ENCODE measurements at places on chromosomes 13 and 19.

GRCh38 chr13:41491436-41491835 lies 34.1 kb downstream of the RGCC start:
- no peak for DNase-seq

GRCh38 chr13:66139701-66140100 lies 1090.4 kb downstream of the PCDH9 start:
- no peak for DNase-seq

DNA sequence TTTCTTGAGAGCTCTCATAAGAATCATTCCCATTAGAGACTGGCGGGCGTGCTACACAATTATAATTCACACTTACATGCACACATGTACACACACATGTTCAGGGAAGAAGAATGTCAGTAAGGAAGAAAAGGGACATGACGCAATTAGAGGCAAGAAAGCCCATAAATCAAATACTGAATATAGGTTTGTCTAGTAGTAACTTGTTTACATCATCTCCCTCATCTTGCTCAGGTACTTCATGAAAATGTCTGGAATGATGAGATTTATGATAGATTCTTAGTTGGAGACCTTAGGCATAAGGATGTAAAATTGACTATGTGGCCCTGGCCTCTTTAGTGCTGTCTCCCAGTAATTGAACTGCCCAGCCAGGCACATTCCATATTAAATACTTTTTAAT lies 628.0 kb upstream of the PCDH20 start:
- no peak for DNase-seq

GRCh38 chr13:112679381-112679780 lies 10.5 kb upstream of the ATP11A start:
- DNase-seq = no peak

- no peak for DNase-seq
These were observed 34.3 kb downstream of the RYR1 start for GRCh38 chr19:38467541-38468525.

DNA sequence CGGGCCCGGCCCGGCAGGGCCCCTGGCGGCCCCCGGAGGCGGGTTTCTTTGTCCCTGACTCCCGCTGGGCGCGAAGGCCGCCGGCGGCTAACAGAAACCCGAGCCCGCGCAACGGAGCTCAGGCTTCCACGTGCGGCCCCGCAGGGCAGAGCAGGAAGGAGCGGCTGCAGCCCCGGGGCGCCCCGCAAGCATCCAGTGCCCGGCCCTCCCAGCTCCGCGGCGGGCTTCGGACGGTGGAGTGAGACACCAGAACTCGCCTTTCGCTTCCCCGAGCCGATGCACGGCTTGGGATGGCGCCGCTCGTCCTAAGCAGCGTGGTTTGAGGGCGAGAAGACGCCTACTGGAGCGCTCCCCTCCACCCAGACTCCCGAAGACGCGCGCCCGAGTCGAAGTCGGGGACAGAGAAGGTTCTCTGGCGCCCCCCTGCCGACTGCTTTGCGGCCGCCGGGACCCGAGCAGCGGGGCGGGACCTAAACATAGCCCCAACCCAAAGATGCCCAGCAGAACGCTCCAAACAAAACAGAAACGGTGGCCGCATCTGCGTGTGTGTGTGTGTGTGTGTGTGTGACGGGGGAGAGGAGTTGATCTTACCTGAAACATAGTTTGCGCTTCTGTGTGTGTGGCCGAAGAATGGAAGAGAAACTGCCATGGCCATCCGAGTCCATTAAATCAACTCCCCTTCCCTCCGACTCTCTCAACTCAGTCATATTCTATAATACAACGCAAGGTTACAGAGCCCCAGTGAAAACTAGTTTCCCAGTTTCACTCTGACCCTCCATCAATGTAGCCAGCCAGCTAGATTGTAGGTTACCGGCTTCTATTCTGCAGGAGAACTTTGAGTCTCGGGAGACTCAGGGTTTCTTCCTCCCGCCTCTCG lies 629 bp upstream of the FGF9 start:
- no peak for DNase-seq

GRCh38 chr13:57624565-57625435 lies 6.7 kb upstream of the PCDH17 start:
- no peak for DNase-seq

DNA sequence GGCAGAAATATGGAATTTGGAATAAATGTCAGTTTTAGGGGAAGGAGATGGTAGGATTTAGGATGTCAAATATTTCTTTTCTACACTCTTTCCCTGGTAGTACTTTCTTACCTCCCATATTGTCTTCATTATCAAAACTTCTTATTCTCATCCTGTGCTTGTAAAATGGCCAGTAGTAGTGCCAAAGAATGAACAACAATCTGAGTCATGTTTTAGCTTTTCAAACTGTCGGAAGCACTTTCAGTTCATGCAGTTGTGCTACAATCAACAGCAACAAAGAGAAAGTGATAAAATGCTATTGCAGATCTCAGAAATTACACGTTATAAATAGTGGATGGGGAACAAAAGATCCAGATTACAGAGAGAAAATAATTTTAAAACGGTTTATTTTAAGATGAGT lies 193.7 kb upstream of the RXFP2 start:
- no peak for DNase-seq

DNA sequence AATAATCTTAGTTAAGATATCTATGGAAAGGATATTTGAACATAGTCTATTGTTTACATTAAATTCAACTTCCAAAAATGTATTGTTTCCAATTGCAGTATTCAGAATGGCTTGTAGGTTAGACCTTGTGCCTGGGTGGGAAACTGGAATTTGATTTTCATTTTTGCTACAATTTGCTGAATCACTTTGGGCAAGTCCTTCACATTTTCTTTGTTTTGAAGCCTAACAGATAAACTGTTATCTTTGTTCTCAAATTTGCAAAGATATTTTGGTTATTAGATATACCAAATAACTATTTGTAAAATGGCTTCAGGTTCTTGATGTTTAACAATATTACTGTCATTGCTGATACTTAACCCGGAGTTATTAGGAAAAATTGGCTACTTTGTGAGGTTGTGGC lies 82.6 kb downstream of the WDFY2 start:
- no peak for DNase-seq

DNA sequence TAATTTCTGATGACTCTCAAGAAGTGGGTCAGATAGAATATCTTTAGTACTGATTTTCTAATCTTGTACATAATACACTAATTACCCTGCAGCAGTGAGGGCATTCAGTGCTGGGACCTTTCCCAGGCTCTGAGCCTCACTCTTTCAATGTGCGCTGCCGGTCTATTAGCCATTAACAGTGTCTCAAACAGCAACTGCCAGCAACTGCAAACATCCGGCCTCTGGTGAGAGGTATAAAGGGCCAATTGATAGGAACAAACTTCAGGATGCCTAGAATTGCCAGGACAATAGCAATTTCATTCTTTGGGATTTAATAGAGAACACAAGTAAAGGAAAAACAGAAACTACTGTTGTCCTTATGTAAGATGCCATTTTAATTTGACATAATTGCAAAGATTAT lies 604.4 kb upstream of the SPRY2 start:
- DNase-seq = no peak

DNA sequence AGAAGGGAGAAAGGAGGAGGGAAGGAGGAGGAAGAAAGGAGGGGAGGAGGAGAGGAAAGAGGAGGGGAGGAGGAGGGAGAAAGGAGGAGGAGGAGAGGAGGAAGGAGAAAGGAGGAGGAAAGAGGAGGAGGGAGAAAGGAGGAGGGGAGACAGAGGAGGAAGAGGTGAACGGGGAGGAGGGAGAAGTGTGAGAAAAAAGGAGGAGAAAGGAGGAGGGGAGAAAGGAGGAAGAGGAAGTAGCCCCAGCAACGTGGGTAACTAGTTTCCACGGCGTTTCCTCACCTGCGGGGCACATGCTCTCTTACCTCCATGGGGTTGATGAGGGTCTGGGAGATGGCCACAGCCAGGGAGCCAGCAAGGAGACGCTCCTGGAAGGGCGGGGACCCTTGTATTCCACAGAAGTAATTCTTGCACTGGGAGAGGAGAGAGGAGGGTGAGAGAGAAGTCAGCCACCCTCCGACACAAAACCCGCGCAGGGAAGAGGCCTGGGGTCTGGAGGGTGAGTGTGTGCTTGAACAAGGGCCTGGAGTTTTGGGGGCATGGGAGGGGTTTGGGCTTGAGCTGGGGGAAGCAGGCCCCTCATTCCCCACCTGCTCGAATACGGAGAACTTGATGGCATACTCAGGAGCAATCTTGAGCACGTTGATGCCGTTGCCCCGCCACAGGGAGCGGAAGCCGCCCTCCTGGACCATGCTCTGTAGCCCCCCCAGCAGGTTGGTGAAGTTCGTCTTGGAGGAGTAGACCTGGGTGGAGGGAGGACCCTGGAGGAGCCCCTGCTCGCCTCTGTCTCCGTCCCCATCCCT lies 3.9 kb downstream of the SLC25A41 start:
- no peak for DNase-seq

DNA sequence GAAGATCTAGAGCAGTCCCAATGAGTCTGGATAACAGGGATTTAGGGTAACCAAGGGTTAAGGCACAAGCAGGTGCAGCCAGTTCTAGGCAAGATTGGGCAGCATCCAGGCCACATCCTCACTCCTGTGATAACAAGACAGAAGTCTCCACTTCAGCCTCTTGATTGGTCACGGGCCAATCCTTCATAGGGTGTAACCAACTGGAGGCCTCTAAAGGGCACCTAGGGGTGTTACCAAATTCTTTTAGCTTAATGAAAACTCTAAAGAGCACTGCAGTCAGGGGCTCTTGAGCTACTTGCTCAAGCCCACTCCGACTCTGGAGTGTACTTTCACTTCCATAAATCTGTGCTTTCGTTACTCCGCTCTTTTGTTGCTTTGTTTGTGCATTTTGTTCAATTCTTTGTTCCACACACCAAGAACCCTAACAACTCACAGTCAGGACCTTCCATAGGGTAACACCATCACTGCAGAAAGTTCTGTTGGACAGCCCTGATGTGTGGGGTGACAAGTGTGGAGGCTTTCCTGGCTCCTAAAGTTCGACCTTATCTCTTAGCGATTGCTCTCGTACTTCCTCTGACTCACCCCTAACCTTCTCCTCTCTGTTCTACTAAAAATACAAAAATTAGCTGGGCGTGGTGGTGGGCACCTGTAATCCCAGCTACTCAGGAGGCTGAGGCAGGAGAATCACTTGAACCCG lies 36.1 kb downstream of the ZSWIM9 start:
- DNase-seq = no peak

- DNase-seq = no peak
These were observed 897.0 kb downstream of the SLITRK6 start for GRCh38 chr13:84902243-84902642.

DNA sequence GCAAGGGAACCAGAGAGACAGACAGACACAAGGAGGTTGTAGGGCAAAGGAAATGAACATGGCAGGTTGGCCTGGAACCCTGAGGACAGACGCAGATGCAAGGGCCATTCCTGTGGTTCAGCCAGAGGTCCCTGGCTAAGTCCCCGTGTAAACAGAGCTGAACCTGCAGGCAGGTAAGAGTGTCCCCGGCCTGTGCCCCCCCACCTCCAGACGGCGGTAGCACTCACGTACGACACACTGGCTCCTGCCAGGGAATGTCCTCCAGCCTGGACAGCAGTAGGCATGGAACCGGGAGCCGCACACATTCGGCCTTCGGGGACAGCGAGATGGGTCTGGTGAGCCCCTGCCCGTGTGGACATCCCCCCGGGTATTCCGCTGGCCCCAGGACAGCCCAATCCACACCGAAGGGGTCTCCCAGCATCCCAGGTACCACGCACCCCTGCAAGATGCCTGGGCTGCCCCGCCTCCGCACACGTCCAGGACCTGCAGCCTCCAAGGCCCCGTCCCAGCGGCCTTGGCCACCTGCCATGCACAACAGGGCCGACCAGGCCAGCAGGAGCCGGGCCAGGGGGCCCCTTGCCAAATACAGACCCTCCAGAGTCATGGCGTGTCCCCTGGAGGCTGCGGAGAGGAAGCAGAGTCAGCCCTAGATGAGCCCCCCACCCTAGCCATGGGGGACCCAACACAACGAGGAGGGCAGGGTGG lies 2.4 kb downstream of the FBN3 start:
- no peak for DNase-seq

DNA sequence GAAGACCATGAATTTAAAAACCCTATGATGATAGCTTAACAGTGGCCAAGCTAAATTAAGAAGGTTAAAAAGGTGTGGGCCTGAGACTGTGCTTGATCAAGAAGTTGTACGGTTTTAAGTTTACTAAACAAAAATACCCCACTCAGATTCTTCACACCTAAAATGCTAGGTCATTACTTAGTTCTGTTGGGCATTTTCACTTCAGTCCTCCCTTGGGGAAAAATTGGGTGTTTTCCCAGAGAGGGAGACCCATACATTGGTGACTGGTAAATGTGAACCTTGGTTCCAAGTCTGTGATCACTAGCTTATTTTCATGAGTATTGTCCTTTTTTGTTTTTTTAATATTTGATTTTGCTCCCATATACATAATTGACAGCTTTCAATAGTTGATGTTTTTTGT lies 44.4 kb downstream of the MTUS2 start:
- no peak for DNase-seq

DNA sequence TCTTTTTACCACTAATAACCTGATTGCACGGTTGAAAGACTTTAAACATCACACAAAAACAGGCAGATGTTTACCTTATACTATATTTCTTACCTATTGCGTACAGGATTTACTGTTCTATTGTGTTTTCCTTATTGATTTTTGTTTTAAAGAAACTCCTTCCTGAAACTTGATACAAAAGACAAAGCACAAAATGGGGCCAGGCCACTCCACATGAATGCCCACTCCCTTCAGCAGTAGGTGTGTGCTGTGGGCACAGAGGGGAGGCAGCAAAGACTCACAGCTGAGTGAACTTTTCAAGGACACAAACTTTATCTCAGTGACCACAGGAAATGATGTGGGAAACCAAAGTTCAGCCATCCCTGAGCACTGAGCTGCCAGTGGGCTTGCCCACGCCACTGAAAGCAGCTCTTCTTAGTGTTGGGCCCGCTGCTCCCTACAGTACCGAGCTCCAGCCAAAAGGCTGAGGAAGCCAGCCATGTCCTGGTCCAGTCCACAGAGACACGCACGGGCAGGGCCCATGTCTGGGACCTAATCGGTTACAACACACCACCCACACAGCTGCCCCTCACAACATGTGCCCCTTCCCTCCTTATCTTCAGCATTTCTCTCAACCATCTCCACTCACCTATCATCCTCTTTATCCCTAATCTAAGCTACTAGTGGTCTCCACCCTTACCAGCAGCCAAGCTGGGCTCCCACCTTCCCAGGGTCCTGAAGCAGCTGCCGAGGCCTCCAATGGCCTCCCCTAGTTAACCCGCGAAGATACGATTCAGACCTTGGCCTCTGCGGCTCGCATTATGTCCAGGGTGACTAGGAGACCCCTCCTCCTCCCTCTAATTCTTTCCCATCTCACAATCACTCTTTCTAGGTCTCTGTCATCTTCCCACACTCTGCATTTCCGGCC lies 39.5 kb downstream of the ATP7B start:
- no peak for DNase-seq

DNA sequence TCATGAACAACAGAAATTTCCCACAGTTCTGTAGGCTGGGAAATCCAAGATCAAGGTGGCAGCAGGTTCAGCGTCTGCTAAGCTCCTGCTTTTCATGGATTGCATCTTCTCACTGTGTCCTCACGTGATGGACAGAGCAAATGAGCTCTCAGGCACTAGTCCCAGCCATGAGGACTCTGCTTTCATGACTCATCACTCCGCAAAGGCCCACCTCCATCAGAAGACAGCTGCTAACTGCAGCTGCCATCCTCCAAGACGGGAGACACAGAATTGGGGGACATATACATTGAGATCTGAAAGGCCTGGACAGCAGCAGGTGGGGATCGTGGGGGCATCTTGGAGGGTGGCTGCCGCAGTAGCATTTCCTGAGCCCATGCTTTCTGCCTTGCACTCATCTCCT lies 44.4 kb upstream of the SPATA13 start:
- DNase-seq = no peak
